ENCODE measurements at places on chromosomes 7 and 10. TPM values are rescaled to one million over a fixed set of nuclear protein-coding genes. Genes with fewer than 3 reads are reported as not detected.

GRCh38 chr7:151264615-151265014, 16.1 kb upstream of the SMARCD3 start:
- DNase-seq: no peak

CNPY4 gene
- total RNA-seq: 7.2 TPM

GNA12 gene
- total RNA-seq: 15.0 TPM

- DNase-seq: no peak
These were observed 255.1 kb downstream of the TNS3 start for GRCh38 chr7:47326808-47327207.

- no peak for DNase-seq
These were observed 190.6 kb downstream of the PTPN20 start for GRCh38 chr10:47101807-47102206.

DNA sequence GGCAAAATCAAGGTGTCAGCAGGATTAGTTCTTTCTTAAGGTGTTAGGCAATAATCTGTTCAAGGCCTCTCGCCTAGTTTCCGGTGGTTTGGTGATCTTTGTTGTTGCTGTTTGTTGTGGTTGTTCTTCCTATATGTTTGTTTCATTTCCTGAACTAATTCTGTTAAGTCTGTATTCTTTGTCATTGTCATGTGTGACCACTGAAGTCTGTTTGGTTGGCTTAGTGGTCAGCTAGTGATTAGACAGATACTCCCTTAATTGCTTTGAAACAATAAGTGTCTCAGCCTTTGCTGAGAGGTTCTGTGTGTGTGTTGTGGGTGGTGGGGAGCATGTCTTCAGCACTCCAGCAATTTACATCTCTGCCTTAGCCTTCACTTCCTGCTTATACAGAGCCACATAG, 46.0 kb downstream of the ABCC2 start:
- DNase-seq: no peak

- no peak for DNase-seq
These were observed 200.1 kb downstream of the SDHAF3 start for GRCh38 chr7:97317575-97317974.

CADPS2 gene
- not detected for total RNA-seq

- no peak for DNase-seq
These were observed 31.3 kb downstream of the RAPGEF5 start for GRCh38 chr7:22325671-22326070.

DNA sequence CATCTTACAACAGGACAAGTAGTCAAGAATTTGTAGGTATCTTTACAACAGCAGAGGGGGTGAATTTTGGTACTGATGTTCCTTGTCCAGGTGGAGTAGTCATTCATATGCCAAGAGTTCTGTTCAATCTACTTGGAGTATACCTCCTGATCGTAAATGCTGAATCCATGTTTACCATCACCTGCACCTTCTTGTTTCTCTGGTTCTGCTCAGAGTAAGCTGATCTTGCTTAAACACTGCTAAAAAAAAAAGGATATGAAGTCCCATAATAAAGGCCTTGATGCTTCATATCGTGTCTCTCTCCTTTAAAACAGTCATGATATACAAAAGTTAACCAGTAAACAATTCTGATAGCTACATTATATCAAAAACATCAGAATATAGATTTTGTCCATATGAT, 45.3 kb upstream of the FOXP2 start:
- no peak for DNase-seq

DNA sequence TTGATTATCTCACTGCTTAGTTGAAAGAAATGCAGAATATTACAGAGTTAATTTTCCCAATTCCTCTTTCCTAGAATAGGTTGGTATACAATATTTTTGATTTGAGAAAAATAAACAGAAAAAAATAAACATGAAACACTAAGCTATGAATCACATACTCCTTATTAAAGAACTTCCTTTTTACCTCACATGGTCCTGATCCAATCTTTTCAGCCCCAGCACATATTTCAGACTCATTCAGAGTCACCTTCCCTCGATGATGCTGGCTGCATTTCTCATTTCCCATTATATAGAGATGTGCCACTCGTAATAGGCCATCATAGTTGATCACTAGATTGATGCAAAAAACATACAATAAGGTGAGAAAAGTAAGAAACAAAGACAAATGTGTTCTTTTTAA, 64.6 kb downstream of the HGF start:
- DNase-seq: no peak

GRCh38 chr10:112713411-112713810, 236.6 kb upstream of the TCF7L2 start:
- DNase-seq: no peak

SLC16A12 gene
- not detected for total RNA-seq

STOX1 gene
- 0.42 TPM for total RNA-seq

Data from activated naive CD4-positive, alpha-beta T cell treated with anti-CD3 and anti-CD28 coated beads for 36 hours (primary cell).